ENCODE measurements at places on chromosomes 4 and X.

DNA sequence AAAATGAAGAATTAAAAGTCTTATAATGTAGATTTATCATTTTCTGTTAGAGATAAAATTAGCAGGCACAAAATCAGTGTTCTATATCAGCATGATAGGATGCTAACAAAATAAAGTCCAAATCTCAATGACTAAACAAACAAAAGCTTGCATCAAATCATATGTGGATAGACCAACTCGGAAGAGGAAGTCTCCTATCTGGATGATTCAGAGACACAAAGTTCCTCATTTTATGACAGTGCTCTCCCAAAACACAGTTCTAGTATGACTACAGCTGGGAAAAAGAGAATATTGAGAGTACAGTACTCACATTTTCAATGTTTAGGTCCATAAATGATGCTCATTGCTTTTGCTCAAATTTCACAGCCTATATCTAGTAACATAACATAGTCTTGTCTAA, 376.1 kb upstream of the CTSO start:
- no peak for DNase-seq

GRCh38 chr4:142316025-142316424, 530.1 kb downstream of the INPP4B start:
- DNase-seq: no peak

GRCh38 chrX:129772796-129773431, 6.8 kb upstream of the SASH3 start:
- peak; percentile 88 for DNase-seq

- no peak for DNase-seq
Observed at GRCh38 chr4:79078339-79078738, 139.1 kb upstream of the PAQR3 start.

- no peak for DNase-seq
Observed at GRCh38 chrX:45849261-45849862, 648.7 kb upstream of the DIPK2B start.

- DNase-seq: no peak
Observed at GRCh38 chr4:94406668-94407437, 44.9 kb upstream of the PDLIM5 start.

DNA sequence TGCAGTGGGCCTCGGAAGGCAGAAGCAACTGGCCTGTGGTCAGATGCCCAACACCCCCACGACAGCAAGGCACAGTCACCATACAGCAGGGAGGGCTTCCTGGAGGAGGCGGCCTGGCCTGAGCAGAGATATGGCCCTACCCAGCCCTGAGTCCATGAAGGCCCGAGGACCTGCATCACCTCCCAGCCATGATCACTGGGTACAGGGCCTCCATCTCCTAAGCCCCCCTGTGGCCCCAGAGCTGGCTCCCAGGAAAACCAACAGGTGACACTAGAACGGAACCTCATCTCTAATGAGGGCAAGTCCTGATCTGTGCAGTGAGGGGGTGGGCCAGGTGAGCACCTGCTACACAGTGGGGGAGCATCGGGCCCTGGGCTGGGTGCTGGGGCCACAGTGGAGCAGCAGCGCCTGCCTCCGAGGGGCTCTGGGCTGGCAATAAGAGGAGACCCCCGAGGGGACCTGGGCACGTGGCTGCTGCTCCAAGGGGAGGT, 26.2 kb upstream of the MXD4 start:
- peak; percentile 72 for DNase-seq

DNA sequence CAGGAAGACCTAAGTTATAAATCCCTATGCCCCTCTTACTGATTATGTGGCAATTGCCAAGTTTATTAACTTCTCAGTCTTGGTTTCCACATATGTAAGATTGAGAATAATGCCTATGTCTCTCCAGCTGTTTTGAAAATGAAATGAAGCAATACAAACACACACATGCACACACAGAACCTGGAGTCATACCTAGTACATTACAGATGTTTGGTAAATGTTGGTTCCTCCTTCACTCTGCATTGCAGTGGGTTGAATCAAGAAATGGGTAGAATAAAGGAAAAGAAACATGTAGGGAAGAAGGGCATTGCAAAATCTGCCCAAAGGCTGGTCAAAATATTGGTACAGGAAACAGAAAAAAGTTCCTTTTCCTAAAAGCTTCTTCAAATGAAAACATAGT, 309.9 kb upstream of the EMCN start:
- DNase-seq: no peak

- DNase-seq: no peak
Observed at GRCh38 chrX:109343671-109344070, 138.2 kb downstream of the GUCY2F start.

DNA sequence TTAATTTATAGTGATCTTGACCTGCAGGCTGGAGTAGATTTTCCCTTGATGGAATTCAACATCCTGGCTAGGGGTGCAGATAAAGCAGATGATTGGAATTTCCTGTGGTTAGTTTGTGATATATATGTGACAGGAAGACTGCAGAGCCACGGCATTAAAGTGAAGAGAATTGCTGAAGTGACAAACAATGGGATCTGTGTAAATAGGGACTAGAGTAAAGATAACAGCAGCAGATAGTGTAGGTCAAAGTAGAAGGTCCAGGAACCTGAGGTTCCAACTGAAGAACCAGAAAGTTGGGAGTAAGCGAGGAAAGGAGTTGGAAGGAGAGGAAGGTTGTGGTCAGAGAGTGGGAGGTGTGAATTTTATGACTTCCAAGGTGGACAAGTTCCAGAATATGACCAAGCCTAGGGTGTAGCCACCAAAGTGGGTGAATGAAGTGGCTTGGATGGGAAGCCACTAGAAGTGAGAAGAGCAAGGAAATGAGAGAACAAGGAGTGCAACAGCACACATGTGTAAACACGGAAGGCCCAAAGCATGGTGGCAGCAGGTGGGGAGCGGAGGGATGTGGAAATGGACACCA, 325.0 kb downstream of the RAB28 start:
- no peak for DNase-seq

- DNase-seq: no peak
Observed at GRCh38 chr4:34362654-34363053, 1881.7 kb downstream of the ARAP2 start.

- peak; percentile 83 for DNase-seq
Observed at GRCh38 chrX:25015486-25016360, at the start of gene ARX. TSS of gene ARX (minus strand) at chrX:25015965. CDS start at chrX:25015737, 228 bp downstream.

- DNase-seq: no peak
Observed at GRCh38 chr4:23876418-23877089, 13.3 kb downstream of the PPARGC1A start.

- no peak for DNase-seq
Observed at GRCh38 chr4:55447108-55447708, 51.5 kb downstream of the TMEM165 start.

DNA sequence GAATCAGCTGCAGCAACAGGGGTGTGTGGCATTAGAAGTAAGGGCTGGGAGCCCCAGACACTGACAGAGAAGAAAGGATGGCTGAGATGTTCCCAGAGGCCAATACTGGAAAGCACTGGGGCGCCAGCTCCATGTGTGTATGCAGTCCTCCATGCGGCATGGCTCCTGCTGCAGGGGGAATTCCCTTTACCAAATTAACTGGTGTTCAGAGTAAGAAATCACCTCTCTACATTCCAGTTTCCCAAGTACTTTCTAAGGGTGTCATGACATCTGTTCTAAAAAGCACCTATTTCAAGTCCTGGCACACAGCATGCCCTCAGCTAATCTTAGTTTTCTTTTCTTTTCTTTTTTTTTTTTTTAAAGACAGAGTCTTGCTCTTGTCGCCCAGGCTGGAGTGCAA, 98.0 kb downstream of the MAML3 start:
- no peak for DNase-seq

DNA sequence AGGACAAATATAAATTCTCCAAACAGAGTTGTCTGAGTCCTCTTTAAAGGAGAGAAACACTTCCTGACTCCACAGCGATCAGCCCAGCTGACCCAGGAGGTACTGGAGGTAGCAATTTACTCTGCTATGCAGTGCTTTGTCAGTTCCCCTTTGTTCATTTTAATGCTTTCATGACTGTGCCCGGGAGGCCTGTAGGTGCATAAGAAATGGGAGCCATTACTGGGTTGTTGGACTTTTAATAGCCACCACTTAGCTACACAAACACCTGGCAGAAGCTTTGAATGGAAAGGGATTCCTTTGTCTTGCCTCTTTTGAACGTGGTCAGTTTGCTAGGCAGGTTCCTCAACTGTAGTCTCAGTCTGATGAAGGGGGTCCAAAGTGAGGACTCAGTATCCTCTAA, 59.0 kb upstream of the AFF2 start:
- DNase-seq: no peak

GRCh38 chrX:13099121-13099520, 54.7 kb upstream of the FAM9C start:
- no peak for DNase-seq

- no peak for DNase-seq
Observed at GRCh38 chr4:86286726-86287125, 73.1 kb downstream of the MAPK10 start.

DNA sequence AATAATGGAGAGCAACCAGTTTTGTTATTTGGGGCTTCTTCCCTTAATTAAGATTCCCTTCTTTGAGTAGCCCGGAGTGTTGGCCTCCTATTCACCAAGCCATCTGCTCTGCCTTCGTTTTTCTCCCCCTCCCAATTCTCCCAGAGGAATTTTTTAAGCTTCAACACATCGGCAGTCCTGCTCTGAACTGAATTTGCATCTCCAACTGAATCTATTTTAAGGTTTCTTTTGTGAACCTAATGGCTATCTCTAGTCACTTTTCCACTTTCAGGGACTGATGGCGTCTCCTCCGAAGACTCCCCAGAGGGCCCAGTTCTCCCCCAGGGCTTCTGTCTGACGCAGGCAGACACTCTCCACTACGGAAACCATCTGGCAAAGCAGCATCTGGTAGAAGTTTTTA, 280.2 kb downstream of the ADGRA3 start:
- no peak for DNase-seq

DNA sequence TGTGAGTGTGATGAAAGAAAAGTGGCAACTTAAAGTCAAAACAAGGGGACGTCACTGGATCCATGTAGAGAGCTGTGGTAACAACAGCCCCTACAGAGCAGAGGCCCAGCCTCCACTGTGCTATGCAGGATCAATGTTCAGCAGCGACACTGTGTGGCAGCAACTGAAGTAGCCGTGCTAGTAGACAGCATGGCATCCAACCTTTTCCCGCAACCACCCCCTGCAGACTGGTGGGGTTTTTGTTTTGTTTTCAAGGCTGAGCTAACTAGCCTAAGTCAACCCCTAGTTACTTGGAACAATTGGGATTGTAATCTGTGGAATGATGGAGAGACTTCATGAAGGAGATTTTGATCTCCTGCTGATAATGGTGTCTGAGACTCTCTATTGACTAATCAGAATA, 44.4 kb upstream of the PPARGC1A start:
- DNase-seq: no peak

GRCh38 chrX:153457136-153457825, 11.4 kb upstream of the TREX2 start:
- DNase-seq: no peak

DNA sequence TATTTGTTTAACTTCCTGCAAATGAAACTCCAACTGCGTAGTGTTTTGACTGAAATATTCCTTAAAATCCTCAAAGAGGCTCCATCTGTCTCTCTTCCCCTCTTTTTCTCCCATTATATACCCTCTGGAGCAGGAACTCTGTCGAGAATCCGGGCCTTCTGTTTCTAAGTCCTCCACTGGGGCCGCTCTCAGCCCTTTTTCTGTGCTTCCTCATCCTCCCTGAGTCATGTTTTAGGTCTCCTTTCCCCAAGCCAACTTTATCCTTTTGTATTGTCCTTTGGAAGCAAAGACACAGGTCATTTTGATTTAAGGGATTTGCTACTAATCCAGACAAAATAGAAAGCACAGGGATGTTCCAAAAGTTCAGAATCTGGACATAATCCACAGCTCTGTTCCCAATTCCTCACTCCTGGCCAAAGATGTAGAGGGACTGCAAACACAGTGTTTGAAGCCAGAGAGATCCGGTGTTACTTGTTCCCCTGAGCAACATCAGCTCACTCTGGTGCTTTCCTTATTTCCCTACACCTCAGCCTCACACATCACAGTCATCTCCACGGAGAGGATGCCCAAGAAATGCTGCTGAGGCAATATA, 131.0 kb upstream of the KLF3 start:
- DNase-seq: no peak

GRCh38 chr4:120926358-120927025, 4.0 kb upstream of the PRDM5 start:
- no peak for DNase-seq

DNA sequence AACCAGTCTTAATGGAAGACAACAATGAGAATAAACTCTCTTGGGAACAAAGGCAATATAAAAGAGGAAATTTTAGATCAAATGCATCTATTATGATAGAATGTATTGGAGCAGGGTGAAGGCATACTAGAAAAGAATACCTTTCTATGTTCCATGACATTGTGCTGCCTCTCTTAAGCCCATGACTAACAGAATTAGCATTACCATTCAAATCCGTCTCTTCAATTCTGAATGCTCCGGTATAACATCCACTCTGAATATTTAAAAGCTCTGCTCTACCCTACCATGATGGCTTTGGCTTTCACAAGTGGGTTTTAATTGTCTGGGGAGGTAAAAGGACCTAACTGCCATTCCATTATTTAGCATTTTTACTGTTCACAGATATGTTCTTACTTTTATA, 1878.4 kb downstream of the ARAP2 start:
- no peak for DNase-seq

GRCh38 chr4:91965166-91965565, 338.6 kb upstream of the GRID2 start:
- no peak for DNase-seq

DNA sequence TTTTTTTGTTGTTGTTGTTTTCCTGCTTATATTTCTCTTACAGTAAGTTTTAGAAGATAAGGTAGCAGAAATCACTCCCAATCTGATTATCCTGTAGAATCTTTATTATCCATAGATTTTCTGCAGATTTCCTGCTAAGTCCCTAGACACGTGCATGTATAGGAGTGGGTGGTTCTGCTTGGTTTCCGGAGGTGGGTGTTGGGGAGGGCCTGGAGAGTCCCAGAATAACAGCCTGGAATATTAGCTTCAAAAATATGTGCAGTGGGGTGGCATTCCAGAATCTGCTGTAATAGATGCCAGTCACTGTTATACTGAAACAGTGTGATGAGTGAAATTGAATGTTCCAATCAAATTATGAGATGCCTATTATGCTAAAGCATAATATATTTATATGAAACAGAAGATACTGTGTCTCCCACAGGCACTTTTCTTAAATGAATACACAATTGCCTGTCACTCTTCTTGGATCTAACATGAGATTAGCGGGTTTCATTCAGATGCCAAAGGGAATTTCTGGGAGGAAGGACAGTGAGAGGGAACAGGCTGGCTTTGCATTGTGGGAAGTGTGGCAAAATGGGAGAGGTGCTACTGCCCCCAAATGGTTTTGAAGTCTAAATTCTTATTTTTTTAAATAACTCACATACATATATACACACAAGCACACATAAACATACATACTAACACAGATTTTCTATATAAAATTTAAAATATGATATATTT, 37.6 kb downstream of the C4orf50 start:
- no peak for DNase-seq

DNA sequence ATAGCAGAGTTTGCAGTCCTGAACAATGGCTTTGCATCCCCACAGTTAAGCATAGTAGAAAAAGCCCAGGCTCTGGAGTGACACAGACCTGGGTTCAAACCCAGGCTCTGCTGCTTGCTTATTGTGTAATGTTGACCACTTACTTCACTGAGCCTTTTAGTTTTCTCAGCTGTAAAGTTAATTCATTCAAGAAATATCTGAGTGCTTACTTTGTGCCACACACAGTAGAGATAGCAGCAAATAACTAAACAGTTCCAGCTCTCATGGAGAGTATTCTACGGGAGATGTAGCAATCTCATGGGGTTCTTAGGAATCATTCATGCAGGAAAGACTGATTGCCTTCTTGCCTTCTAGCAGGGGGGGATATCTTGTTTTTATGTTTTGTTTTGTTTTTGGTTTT, 63.2 kb downstream of the SLC9A6 start:
- DNase-seq: no peak
